ENCODE measurements at places on chromosomes 7 and 10. TPM values are rescaled to one million over a fixed set of nuclear protein-coding genes. Genes with fewer than 3 reads are reported as not detected.

The FGFBP3 gene
- 0.29 TPM for total RNA-seq

The CLDN4 gene
- not detected for total RNA-seq

The CCDC172 gene
- total RNA-seq, result not detected

The CALN1 gene
- not detected for total RNA-seq

The AOAH gene
- not detected for total RNA-seq

The HYAL4 gene
- total RNA-seq, result 1.3 TPM

The TACR2 gene
- total RNA-seq, result not detected

The ADAM12 gene
- total RNA-seq, result 30.4 TPM

The CALHM3 gene
- not detected for total RNA-seq

The SEMA3E gene
- total RNA-seq, result 1.7 TPM

The CPEB3 gene
- 0.86 TPM for total RNA-seq

The SPDYE1 gene
- not detected for total RNA-seq

The PLAU gene
- total RNA-seq, result 1,436 TPM

The ZNF117 gene
- 3.9 TPM for total RNA-seq

The EIF5AL1 gene
- 0.72 TPM for total RNA-seq

The MLXIPL gene
- total RNA-seq, result not detected

The LEP gene
- not detected for total RNA-seq

The STK31 gene
- not detected for total RNA-seq

The BNIP3 gene
- 70.6 TPM for total RNA-seq

The RASA4B gene
- total RNA-seq, result 0.44 TPM

The NUDT13 gene
- total RNA-seq, result 2.0 TPM

The AGAP9 gene
- 10.0 TPM for total RNA-seq

The ADCK2 gene
- total RNA-seq, result 21.0 TPM

The OR6V1 gene
- not detected for total RNA-seq

The VGF gene
- total RNA-seq, result not detected

The SDK1 gene
- total RNA-seq, result 1.1 TPM

The TTYH3 gene
- 51.4 TPM for total RNA-seq

The NEUROD6 gene
- not detected for total RNA-seq
